Stimulated activated CD8-positive, alpha-beta memory T cell treated with anti-CD3 and anti-CD28 coated beads, Interleukin-4, amount 100 ng/mL, for 1 hour (primary cell): ENCODE measurements at places on chromosomes 2 and 18.

- no peak for DNase-seq
Measured at GRCh38 chr18:62445386-62445917, 77.4 kb upstream of the ZCCHC2 start.

GRCh38 chr2:143996974-143997373 lies 522.9 kb downstream of the ZEB2 start:
- DNase-seq: no peak

DNA sequence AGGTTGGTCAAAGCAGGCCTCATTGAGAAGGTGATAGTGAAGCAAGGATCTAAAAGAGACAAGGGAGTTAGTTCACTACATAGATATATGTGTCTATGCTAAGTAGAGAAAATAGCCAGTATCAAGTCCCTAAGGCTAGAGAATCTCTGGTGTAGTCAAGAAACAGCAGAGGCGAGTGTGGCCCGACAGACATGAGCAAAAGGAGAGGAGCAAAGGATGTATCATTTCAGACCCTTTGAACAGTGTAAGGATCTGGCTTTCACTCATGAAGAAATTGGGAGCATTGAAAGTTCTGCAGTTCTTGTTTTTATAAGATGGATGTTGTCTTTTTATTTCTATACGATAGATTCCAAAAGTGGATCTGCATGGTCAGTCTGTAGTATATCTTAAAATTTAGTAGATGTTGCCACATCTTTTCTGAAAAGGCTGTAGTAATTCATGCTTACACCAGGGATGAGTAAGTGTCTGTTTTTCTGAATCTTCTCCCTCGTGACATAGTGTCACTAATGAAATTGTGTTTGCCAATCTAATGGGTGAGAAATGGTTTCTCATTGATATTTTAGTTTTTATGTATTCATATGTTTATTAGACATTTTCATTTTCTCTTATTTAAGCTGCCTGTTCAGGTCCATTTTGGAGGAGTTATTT lies 18.8 kb downstream of the SP100 start:
- DNase-seq: no peak

- no peak for DNase-seq
Measured at GRCh38 chr2:219658196-219658846, 30.9 kb downstream of the SLC4A3 start.

DNA sequence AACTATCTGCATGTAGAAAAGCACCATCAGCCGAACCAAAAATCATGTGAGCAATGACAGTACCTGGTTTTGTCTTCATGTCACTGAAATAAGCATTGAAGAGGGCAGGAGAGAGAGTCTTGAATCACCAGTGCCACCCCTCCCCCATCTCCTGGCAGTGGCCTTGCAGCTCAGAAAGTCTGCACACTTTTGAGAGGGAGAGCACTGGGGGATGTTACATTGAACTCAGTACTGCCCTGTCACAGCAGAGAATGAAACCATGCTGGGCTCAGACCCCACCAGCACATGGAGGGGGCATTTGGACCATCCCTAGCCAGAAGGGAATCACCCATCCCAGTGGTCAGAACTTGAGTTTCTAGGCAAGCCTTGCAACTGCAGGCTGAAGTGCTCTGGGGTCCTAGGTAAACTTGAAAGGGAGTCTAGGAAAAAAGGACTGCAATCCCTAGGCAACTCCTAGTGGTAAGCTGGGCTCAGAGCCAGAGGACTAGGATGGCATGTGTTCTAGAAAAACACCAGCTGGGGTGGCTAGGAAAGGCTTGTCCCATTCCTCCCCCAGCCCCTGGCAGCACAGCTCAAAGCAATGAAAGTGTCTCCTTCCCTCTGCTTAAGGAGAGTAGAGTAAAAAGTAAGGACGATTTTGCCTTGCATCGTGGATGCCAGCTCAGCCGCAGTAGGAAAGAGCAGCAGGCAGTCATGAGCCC lies 259.9 kb upstream of the MYT1L start:
- DNase-seq: no peak

DNA sequence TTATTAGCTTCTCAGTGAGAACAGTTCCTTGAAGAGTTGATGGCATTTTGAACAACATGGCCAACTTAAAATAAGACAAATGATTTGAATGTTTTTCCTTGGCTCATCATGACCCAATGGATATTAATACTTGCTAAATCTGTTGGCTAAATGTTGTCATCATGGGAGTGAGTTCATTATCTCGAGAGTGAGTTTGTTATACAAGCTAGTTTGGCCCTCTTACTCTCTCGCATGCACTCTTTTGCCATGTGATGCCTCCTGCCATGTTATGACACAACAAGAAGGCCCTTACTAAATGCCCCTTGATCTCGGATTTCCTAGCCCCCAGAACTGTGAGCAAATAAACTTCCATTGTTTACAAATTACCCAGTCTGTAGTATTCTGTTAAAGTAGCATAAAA lies 22.9 kb upstream of the SANBR start:
- no peak for DNase-seq

DNA sequence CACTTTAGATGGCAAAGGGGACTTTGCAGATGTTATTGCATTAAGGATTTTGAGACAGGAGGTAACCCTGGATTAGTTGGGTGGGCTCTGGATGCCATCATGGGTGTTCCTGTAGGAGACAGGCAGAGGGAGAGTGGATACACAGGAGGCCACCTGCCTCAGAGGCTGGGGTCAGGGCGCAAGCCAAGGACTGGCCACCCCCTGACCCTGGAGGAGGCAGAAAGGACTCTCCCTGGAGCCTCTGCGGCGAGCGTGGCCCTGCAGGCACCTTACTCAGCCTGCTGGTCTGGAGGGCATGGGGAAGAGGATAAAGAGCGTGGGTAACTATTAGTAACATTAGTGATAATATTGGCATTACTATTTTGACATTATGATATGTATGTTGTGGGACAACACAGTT lies 21.6 kb upstream of the OTOS start:
- no peak for DNase-seq

DNA sequence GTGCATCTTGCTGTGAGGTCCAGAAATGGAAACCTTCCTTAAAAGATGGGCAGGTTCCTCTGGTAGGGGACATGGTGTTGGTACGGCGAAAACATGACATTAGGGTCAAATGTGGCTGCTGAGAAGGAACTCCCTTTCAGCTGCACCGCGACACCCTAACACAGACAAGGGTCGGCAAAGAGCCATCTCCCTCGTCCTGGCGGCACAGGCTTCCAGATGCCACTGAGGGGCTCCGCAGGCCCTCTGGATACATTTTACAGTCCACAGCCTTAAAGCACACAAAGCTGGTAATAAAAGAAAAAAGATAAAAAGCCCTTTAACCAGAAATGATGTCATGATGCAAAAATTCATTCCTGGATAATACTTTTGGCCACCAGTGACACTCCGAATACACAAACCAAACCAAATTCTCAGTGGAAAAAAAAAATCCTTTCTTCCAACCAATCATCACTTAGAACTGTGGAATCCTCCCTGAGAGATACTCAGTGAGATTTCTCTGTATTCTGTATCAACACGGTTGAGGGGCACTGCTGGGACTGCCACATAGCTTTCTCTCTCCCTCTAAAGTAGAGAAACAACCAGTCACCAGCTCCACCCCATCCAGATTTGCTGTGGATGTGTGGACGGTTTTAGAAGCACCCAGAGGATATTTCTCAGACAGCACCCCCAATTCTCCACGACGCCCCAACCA lies 174.8 kb downstream of the HDAC4 start:
- no peak for DNase-seq

GRCh38 chr18:76367168-76368125 lies 127.6 kb downstream of the ZNF516 start:
- no peak for DNase-seq

GRCh38 chr2:165144315-165144714 lies 59.5 kb downstream of the SCN3A start:
- no peak for DNase-seq

GRCh38 chr2:180690611-180691010 lies 289.8 kb upstream of the UBE2E3 start:
- DNase-seq: no peak

DNA sequence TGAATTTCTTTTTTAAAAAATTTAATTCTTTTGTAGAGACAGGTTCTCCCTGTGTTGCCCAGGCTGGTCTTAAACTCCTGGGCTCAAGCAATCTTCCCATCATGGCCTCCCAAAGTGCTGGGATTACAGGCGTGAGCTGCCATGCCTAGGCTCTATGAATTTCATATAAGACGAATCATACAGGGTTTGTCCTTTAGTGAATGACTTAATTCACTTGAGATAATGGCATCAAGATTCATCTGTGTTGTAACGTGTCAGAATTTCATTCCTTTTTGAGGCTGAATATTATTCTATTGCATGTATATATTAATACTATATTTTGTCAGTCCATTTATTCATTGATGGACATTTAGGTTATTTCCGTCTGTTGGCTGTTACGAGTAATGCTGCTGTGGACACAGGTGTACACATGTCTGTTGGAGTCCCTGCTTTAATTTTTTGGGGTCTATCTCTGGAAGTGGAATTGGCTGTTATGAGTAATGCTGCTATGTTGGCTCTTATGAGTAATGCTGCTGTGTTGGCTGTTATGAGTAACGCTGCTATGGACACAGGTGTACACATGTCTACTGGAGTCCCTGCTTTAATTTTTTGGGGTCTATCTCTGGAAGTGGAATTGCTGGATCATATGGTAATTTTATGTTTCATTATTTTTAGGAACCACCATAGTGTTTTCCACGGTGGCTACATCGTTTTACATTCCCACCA lies 210.6 kb downstream of the CAMKMT start:
- DNase-seq: no peak

DNA sequence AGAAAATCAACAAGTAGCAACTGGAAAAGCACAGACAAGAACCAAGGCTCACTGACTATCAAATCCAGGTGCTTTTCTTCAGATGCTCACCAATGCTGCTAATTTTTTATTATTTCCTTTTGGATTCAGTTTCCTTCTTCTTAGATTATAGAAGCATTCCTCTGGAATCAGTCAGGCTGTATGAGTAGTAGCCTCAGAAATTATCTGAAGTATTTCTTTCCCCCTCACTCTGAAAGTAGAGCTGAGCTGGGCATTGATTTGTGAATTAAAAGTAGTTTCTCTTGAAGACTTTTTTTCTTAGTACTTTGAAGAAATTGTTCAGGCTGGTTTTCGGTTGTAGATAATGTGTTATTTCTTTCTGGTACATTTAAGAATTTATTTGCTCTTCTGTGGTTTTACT lies 273.7 kb downstream of the NOL4 start:
- DNase-seq: no peak

DNA sequence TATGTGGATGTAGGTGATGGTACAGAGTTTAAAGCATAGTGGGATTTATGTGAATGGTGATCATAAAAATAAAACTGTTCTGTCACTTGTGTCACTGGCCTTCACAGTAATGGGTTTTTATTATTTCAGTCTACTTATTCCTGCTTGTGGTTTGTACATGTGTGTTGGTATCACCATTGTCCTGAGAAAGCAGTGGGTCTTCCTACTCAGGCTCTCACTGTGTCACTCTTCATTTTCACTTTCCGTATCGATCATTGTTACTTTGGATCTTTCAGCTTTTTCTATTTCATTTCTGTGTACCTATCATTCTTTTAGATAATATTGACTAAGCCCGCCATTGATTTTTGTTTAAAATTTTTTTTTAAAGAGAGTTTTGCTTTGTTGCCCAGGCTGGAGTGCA lies 7.4 kb downstream of the MRPL30 start:
- DNase-seq: no peak

DNA sequence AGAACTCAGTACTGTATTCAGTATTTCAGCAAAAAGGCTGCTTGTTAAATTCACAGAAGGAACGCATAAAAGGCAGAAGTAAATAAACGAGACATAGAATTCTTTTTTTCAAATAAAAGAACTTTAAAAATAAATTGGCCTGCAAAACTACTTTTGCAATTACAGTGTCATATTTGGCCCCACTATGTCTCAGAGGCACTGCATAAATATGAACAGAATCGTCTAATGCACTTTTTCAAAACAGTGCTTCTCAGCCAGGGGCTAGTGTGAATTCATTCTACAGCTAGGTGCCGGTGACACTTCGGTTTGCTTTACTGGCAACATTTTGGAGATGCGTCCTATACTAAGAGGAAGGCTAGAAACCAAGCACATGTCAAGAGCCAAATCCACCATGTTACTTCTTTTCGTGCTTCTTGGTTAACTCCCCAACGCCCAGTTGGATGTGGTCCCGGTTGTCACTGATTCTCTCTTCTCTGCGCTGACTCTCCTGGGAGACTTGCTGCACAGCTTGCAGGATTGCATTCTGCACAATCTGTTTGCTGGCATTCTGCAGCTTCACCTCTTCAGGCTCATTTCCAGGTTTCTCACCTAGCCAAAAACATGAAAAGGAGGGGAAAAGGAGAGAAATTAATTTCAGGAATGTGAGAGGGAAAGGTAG lies 51.8 kb downstream of the AKAIN1 start:
- DNase-seq: no peak

- DNase-seq: no peak
Measured at GRCh38 chr2:2527148-2527547, 196.1 kb upstream of the MYT1L start.

- no peak for DNase-seq
Measured at GRCh38 chr2:240432430-240432819, 3.0 kb upstream of the GPC1 start.

DNA sequence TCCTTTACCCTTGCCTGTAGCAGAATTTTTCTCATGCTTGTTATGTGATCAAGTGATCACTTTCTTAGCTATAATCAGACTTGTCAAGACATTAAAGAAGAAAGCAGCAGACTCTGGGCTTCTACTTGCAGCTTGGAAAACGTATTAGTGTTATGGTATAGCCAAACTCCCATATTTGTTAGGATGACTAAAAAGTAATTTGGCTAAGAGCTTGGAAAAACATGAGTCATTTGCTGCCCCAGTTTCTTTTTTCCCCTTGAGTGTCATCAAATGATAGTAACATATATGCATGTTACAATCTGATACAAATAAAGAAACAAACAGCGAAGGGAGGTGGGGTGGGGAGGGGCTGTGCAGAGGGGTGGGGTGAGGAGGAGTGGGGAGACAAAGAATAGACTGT lies 155.5 kb downstream of the IKZF2 start:
- no peak for DNase-seq

DNA sequence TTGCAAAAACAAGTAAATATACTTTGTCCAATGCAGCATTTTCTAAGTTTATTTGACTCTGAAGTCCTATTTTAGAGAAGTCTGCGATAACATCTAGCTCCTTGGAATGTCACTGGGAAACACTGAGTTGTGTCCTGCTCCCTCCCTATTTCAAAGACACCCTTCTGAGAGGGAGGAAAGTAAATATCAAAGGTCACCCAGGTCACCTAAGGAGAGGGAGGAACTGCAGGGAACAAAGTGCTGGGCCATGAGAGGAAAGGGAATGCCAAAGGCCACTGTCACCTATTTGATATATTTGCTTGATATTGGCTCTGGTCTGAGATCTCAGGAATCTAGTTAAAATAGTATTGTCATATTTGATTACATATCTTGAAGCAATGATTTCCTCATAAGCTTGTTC lies 201.3 kb downstream of the GCA start:
- DNase-seq: no peak

- DNase-seq: no peak
Measured at GRCh38 chr2:53632714-53633113, 134.9 kb upstream of the CHAC2 start.

GRCh38 chr18:55097456-55098170 lies 138.4 kb upstream of the CCDC68 start:
- DNase-seq: no peak

DNA sequence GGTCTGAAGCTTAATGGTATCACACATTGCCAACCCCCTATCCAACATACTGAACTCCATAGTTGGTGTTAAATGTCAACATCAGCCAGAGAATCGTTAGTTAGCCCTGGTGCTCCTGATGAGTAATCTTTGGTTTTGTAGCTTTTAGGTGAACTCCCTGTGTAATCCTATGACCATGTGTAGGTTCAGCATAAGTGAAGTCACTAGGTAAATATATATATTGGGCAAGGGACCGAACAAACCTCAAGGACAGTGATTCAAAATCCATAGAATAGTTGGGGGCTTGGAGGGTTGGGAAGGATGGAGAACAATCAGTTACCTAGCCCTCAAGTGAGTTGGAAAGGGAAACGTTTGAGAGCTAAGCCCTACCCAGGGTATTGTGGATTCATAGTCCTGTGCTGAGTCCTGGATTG lies 16.0 kb upstream of the AP1S3 start:
- no peak for DNase-seq
